ENCODE measurements at places on chromosomes 11 and 22. TPM values are rescaled to one million over a fixed set of nuclear protein-coding genes. Genes with fewer than 3 reads are reported as not detected.

The APOBEC3A gene
- polyA plus RNA-seq, result 1.4 TPM

GRCh38 chr11:85922367-85922766, 67.2 kb downstream of the CCDC83 start:
- DNase-seq, result no peak

DNA sequence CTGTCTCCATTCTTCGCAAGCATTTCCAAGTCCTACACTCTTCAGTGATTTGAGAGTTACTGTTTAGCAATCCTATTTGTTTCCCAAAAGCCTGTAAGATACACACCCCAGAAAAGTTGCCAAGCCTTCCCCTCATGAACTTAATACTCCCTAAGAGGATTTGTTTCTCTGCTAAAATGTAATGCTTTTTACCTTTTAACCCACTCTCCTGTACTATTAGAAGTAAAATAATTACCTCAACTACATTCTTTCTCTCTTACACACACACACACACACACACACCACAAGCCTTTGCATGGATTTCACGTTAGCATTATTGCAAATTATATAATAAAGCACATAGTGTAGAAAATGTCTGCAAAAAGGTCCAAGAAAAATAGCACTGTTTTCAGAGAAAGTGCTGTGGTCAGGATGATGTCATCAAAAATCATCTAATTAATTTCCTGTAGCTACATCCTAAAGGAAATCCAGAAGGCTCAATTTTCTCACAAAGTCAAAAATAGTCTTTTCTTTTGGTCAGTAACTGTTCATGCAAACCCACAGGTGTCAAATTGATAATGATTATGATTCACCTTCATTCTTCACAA, 364.1 kb upstream of the PITPNB start:
- no peak for DNase-seq

DNA sequence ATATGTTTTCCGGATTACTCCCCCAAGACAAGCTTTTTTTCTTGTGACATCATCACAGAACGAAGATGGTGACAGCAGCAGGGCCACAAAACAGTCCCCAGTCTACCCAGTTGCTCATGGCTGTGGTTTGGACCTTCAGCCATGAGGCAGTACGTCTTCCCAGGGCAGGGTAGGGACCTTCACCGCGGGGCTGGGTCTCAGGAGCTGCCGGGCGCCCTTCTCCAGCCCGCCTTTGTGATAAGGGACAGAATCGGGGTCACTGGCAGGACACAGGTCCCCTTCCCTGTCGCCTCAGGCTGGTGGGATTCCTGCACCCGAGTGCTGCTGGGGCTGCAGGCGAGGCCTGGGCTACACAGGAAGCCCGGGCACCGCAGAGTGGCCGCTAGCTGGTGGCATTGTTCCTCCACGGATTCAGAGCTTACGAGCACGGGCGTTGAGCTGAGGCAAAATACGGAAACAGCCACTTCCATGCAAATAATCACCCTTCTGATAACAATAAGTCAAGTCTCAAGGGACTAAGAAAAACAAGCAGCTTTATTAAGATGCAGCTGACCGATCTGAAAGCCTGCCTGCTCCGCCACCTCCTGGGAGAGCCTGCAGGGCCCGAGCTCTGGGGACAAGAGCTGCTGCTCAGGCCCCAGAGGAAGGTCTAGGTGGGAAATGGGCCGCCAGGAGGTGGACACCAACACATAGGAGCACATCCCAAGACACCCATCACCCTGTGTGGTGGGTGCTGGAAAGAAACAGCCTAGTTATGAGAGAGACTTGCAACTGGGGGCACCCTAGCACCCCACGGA, 12.3 kb downstream of the TBX1 start:
- peak; percentile 68 for DNase-seq

DNA sequence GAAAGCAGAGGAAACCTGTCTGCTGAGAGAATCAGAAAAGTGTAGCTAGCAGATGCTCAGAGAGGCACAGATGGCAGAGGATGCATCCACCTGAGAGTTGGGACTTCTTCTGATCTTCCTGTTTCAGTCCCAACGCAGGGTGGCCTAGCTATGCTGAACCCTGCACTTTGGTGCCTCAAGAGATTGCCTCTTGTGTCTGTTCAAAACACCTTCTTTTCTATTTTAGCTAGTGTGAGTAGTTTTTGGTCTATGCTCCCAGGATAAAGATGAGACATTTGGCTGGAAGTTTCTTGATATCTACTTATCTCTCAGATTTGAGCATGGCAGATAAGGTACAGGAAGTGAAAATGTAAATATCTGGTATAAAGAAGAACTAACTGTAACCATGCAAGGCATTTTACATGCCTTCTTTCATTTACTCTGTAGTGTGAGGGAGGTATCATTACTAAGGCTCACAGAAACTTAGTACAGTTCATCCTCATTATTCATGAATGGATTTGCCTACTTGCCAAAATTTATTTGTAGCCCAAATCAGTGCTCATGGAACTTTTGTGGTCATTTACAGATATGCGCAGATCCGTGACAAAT, 47.0 kb upstream of the PSMA1 start:
- no peak for DNase-seq

DNA sequence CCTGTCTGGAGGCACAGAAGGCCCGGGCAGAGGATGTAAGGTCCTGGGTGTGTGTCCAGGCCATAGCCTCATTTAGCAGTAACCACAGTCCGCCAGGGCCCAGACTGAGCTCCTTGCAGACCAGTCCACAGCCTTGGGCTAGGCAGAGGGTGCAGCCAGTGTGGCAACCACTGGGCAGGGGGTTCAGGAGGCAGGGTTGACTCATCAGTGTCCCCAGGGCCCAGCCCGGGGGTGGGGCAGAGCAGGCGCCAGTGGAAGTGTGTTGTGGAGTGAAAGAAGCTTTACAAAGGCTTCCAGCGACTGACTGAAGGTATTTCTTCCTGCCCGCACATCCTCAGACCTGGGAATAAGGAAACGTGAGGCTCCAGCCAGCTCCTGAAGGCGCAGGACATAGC, 27.7 kb upstream of the WNT11 start:
- DNase-seq, result peak; percentile 56

The TRIM22 gene
- 9.2 TPM for polyA plus RNA-seq

GRCh38 chr11:94272738-94273313, 31.6 kb upstream of the IZUMO1R start:
- peak; percentile 13 for DNase-seq

DNA sequence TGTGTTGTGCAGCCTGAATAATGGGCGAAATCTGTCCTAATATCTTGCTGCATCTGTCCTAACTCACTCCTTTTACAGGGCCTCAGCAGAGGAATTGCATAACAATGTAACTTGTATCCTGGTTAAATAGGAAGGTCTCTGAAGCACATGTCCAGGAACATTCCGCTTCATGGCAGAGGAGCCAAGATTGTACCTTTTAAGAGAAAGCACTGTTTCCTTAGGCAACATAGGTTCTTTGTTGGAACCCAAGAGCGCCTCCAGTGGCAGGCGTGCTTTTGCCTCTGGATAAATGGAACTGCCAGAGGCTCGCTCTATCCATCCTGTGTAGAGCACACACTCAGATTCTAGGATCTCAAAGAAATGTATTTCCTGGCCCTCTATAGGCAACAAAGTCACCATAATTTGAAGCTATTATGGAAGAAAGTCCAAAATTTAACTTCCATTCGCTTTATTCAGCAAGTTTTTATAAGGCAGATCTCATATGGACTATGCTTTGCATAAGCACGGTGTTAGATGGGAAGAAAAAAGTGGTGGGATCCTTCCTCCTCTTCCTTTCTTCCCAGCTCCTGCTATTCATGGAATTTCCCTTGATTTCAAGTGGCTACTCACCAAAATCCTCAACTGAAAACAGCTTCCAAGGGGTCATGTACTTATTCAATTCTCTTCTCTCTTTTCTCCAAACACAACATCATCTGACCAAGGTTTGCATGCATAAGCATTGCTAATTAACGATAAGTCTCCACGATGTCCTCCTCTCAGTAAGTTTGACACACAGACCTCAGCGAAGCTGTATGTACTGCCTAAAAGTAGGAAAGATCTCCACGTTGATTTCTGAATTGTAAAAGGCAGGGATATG, at the start of gene BLID:
Gene BLID, minus strand, starts transcription at position 692 of the 856 bp plus-strand sequence. Its CDS starts 293 bp downstream, at position 399.
- DNase-seq, result no peak

GRCh38 chr11:8383227-8383626, 119.5 kb upstream of the LMO1 start:
- no peak for DNase-seq

The MPZL3 gene
- 1.3 TPM for polyA plus RNA-seq

GRCh38 chr11:67644042-67644441, 4.5 kb upstream of the TBX10 start:
- no peak for DNase-seq

DNA sequence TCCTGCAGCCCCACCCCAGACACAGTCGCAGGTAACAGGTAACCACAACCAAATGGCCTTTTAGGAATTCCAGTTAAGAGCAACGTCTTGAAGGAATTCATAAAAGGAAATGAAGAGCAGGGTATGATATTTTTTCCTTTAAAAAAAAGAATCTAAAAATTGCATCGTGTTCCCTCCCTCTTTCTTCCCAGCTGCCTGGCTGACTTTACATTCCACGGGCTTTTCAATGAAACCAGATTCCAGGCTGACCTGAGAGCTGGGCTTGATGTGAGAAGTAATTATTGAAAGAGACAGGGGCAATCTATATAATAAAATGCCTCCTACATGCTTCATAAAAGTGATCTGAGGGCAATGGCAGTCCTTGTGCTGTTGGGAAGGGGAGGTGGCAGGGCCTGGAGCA, 57.3 kb upstream of the EIF3D start:
- no peak for DNase-seq

The ESAM gene
- polyA plus RNA-seq, result 35.9 TPM

The OLFML1 gene
- 2.6 TPM for polyA plus RNA-seq

DNA sequence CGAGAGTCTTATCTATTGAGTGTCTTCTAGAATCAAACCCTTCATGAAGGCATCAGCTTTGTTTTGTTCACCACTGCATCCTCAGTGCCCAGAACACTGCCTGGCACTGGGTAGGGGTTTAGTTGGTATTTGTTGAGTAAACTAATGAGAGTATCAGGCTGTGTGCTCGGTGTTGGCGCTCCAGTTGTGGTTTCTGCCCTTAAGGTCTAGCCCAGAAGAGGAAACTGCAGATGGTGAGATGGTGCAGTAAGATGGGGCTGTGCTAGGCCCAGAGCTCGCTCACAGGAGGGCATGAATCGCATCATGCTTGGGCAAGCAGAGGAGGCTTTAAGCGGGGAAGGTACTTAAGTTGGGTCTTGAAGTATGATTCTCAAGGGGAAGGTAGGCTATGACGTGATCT, 97.2 kb downstream of the FBXO7 start:
- no peak for DNase-seq

DNA sequence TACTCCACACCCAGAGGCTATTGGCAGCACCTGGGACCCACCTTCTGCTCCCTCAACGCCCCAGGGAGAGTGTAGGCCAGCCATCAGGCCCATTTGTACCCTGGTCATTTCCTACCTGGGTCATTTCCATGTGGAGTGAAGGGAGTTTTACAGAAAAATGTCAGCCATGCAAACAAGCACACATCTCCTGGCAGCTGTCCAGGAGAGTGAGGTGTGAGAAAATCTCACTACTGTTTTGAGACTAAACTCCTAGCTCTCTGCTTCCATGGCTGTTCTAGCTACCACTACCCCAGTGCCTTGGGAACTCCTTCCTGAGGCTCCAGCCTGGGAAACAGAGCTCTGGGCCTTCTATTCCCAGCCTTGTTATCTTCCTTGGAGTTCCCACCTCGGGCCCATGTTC, 2.8 kb upstream of the TMPRSS13 start:
- DNase-seq, result no peak

DNA sequence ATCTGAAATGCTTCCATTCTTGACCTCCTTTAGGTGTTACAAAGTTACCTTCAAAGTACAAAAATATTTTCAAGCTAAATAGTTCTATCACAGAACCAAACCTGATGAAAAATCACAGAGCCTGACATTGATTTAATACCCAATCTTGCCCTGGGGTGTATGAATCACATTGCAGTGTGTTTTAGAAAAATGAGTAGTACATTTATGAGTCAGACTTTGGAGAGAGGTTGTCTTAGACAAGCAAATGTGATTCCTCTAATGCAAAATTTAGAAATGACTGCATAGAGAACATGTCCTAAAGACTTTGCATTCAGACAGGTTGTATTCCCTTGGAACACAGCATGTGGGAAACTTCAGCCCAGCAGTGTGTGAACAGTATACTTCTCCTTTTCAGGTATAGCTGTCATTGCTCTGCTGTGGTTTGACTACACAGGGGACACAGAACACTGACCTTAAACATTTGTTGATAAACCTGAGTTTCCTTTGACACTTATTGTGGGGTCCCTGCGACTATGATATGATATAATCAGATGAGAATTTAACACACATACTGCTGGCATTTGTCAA, 972.1 kb downstream of the JRKL start:
- no peak for DNase-seq

DNA sequence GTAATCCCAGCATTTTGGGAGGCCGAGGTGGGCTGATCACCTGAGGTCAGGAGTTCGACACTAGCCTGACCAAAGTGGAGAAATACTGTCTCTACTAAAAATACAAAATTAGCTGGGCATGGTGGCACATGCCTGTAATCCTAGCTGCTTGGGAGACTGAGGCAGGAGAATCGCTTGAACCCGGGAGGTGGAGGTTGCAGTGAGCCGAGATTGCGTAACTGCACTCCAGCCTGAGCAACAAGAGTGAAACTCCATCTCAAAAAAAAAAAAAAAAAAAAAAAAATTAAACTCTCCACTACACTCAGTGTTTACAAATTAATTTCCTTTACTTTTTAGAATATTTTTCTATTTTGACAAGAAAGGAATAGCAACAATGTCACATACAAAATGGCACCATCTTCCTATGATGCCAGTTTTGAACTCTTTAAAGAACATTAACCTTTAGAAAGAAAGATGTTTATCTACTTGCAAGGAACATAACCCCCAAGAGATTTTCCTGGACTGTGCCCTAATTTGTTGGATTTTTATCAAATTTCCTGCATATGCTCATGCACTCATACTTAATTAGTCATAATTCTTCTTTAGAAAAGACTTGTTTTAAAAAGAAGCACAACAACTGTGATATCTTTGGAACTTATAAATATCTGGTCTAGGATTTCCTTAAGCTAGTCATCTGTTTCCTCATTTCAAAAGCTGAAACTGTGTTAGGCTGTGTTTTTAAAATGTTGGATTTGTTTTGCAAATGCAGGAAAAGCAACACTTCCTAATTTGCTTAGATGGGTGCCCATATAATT, 22.6 kb upstream of the HIPK3 start:
- DNase-seq, result no peak

DNA sequence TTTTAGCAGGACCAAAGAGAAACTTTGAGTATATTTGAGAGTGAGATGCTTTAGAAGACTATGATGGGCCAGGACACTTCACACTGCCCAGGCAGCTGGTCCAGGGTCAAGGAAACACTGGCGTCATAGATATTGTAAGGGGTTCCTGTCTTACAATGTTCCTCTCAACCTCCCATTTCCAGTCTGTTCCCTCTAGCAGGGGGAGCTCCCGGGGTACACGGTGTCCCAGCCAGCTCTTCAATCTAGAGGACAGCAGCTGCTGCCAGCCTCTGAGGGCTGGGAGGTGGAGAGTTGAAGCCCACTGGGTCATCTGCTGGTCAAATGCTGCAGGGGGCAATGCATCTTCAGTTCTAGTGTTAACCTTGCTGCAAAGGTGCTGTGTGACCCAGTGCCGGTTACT, 40.7 kb upstream of the TIMP3 start:
- DNase-seq, result peak; percentile 45

- DNase-seq, result peak; percentile 33
These were observed 7.7 kb downstream of the TRPM5 start for GRCh38 chr11:2436521-2437031.

The KDM4E gene
- not detected for polyA plus RNA-seq

Measured in heart left ventricle (tissue), 16 donors.